ENCODE measurements at places on chromosomes 3 and 15.

DNA sequence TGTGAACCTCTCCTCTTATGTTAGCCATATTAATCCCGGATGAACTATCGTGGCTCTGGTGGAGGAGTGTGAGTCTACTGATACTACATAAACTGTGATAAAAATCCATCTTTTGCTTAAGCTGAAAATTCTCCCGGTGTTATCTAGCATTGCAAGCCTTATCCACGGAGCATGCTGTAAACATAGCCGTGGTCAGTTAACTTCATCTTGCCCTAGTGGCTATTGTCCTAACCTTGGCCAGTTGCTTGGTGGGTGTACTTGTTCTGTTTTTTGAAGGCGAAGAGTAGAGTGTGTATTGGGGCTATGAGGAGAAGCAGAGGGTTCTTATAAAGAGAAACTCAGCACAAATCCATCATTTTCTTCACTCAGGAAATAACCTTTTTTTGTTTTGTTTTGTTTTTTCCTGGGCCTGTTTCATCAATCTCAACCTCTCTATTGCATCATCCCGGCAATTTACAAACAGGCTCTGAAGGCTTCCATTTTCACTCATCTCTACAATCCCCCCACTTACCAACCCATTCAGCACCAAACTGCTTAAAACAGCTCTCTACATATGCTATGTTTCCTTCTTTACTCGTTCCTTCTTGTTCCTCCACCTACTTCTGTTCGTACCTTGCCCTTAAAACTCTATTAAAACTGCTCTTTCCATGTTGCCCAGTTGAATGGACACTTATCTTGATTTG lies 135.5 kb upstream of the PTX3 start:
- DNase-seq = no peak

DNA sequence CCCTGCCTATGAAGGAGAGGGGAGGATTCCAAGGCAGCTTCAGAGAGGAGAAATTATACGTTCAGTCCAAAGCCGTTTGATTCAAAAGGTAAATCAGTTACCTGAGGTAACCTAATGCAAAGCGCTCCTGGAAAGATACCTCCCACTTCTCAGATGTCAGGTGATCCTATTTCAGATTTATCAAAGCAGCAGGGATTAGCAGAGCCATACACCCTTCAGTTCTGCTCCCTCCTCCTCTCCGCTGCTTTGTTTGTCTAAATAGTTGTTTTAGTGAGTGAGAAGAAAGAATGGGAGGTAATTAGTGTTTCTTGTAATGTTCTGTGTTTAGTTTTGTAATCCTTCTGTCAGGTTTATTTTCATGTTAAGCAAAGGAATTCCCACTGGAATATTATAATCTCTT lies 81.1 kb downstream of the SOX14 start:
- no peak for DNase-seq

- DNase-seq = no peak
Observed at GRCh38 chr3:195263925-195264600, 6.9 kb downstream of the XXYLT1 start.

GRCh38 chr3:50339485-50340146 lies 1.0 kb downstream of the RASSF1 start:
- DNase-seq = no peak

DNA sequence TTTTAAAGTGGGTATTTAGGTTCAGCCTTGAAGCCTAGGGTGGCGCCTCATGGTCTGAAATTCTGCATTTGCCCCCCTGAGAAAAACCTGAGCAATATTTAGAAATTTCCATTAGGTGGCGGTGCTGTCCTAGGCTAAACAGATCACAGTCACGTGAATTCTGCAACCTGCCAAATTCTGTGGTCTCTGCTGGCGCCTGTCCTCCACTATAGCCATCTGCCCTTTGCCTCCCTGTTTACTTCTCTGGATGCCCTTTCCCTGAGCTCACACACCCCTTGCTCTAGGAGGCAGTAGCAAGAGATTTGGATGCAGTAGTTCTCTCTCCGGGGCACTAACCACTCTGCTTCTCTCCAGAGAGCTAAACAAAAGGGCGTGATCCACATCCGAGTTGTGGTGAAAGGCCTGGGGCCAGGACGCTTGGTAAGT lies 9.1 kb downstream of the MRPS11 start:
- DNase-seq = no peak

DNA sequence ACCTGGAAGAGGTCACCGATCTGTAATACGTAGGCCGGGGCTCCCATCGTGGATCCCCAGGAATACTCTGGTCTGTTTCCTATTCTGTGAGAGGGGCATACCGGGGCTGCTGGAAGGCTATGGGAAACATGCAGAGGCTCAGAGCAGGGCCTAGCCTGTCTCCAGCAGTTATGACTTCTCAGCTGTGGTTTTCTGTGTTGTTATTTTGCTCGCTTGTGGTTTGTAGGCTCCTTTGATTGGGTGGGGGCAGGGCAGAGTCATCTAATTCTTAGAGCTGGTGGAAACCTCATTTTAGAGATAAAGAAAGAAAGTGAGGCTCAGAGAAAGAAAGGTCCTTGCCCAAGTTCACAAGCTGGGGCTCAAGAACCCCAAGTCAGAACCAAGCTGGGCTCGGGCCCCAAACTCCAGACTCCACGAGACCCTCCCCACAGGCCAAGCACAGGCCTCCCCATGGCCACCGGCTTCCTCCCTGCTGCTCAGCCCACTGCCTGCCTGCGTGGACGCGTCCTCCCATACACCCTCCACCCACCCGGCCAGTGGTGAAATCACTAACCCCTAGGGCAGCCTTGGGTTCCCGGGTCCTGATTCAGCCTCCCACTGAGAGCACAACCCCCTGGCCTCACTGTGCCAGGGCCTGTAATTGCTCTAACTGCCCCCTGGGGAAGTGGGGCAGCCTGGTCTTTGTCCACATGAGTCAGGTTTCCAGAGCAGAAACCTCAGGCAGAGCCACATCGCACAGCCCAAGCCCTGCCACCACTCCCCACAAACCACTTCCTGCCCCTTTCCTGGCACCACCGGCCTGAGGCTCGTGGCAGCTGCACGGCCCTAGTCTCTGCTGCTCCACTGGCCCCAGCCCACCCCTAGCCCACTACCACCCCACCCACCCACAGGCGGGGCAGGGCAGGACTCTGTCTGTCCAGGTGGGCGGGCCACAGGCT lies 270.8 kb downstream of the UACA start:
- peak; percentile 87 for DNase-seq

DNA sequence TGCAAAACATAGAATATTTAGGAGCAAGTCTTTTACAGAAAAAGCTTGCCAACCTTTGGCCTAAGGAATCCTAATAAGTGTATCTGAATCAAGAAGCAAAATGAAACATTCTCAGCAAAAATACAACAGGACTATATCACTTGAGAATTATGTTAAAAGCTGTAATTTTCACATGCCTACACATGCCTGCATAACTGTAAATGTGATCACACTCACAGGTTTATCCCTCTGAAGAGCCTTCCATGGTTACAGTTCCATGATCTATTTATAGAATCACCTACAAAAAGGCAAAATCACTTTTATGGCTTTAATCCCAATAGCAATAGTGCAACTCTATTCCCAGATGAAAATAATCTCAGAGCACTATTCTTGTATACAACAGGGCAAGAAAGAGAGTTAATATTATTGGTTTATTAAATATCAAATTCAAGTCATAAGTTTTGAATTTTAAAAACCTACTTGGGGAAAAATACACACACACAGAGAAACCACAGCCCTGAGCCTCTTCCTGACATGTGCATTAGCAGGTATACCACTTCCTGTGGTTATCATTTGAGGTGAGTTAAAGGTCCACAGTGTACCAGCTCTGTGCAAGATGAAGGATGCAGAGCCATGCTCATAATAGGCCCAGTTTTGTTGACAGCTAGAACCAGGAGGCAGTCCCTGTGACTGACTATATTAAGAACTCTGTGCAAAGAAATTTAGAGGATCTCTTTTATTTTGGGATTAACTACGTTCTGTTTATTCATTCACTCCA lies 252.5 kb upstream of the TGFBR2 start:
- peak; percentile 89 for DNase-seq

GRCh38 chr15:31606194-31606669 lies 279.6 kb downstream of the KLF13 start:
- no peak for DNase-seq

DNA sequence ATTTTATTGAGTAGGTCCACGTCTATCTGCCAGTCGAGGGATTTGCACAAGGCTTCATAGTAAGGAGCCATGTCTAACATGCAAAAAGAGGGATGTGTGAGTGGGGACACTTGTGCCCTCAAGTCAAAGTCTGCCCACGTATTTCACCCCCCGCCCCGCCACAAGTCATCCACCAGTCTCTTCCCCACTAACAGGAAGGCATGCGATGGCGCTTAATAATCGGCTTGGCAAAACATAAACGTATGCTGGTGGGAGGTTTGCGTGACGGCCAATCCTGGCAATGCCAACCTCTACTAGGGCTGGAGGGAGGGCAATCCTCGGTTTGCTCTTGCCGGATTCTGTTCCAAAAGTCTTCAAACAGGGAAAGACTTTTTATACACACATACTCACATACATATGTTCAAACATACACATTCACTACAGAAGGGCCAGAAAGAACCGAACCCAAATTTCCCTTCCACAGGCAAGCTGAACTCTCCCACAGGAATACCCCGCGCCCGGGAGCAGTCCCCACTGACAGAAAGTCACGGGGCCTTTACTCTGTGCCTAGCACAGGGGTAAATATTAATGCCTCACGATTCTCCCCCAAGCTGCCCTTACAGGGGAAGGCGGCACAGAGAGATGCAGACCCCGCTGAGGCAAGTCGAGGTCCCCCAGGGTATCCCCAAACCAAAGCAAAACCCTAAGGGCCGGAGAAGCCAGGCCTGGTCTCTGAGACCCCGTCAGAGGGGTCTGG lies 675 bp downstream of the PSMD6 start:
- DNase-seq = peak; percentile 17
